ENCODE measurements at places on chromosomes 11 and 22.

DNA sequence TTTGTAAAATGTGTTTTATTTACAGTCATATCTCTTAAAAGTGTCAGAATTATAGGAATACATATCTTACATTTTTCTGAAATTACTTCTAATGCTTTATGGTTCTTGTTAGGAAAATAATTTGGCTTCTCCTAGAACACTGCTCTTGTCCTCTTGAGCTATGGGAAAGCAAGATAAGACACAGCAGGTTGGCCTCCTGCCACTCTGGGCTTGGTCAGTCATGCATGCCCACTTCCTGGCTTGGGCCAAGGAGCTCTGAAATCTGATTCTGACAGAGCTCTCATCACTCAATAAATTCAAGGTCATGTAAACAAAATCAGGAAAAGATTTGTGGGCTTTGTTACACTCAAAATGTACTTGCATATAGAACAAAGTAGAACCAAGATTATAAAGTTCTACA lies 1036.0 kb downstream of the OPCML start:
- no peaks in the 10 kb centered on the region for H3K27me3 ChIP-seq
- no peak overlapping the region for H3K4me3 ChIP-seq
- H3K4me1 ChIP-seq: no peaks in the 10 kb centered on the region
- H3K27ac ChIP-seq: no peak overlapping the region
- DNase-seq: no peak

DNA sequence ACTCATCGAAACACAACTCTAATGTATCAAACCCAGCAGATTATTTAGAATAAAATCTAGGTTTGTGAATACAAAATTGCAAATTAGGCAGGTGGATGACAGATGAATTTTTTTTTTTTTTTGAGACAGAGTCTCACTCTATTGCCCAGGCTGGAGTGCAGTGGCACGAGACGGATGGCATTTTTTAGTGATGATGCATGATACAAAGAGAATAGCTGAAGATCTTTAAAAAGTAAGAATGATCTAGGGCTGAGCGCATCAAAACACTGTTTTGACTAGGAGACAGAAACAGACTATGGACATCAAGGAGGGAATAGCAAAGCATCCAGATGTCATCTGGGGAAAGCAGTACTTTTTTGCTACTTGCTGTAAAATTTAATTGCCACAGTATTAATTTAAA lies 63.8 kb downstream of the IMMP1L start:
- H3K27me3 ChIP-seq: no peaks in the 10 kb centered on the region
- no peak overlapping the region for H3K27ac ChIP-seq
- DNase-seq: no peak
- no peaks in the 10 kb centered on the region for H3K36me3 ChIP-seq
- no peak overlapping the region for H3K4me3 ChIP-seq
- H3K4me1 ChIP-seq: no peaks in the 10 kb centered on the region

DNA sequence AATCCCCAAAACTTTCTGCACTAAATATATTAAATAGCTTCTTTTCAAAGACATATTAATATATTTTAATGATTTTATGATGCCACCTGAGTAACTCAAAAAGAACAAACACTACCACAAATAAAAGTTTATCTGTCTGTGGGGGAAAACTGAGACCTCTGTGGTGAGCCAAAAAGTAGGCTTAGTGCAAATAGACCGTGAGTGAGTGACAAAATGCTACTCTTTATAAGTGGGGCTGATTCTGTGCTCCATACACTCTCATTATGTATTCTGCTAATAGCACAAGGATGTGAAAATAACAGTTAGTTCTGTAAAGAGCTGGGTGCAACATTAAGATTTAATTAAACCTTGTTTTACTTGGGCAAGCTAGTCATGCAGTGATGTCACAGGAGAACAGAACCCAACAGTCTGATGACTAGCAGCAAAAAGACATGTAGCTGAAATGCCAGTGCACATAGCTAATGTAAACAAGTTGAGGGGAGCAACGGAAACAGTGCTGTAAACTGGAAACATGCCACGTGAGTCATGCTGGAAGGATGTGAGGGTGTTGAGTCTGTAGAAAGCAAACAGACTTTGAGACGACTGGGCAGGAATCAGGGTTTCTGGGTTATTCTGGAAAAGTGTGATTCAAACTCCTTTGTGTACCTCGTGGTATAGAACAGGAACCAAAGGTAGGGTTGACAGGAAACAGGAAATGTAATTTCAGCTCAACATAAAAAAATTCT lies 1130.4 kb downstream of the LRRC4C start:
- H3K4me3 ChIP-seq: no peak overlapping the region
- H3K27ac ChIP-seq: no peak overlapping the region
- H3K27me3 ChIP-seq: no peaks in the 10 kb centered on the region
- no peaks in the 10 kb centered on the region for H3K36me3 ChIP-seq

DNA sequence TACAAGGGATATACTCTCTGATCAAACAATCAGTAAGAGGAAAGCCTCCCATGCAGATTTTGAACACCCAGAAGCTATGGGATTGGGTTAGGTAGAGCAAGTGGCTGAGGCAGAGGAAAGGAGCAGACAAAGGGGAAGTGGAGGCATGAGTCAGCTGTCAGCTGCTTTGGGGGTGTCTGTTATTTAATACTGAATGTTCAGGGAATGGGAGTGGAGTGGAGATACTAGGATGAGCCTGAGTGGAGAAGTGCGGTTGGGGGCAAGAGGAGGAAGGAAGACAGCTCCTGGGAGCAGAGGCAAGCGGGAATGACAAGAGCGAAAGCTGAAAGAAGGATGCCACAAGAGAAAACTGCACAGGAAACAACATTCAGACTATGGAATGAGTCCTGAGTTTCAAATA lies 22.7 kb upstream of the TMPRSS5 start:
- no peaks in the 10 kb centered on the region for H3K4me1 ChIP-seq
- no peak for DNase-seq
- H3K27ac ChIP-seq: no peak overlapping the region
- no peaks in the 10 kb centered on the region for H3K36me3 ChIP-seq

DNA sequence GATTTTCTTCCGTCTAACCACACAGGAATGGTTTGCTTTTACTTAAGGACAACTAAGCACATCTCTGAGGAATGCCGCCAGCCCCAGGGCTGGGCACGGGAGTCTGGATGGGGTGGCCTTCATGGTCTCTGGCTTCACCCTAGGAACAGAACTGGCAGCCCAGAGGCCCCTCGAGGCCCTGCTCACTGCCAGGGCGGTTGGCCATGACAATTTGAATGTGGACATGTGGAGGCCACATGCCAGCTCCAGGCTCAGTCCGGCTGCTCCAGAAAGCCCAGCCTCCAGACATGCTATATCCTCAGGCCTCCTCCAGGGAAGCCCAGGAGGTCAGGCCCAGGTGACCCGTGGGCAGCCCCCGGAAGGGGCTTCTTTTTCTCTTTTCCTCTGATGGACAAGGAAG lies 84.0 kb upstream of the FGF3 start:
- H3K27me3 ChIP-seq: no peaks in the 10 kb centered on the region
- no peak overlapping the region for H3K27ac ChIP-seq
- no peak overlapping the region for H3K4me3 ChIP-seq
- H3K36me3 ChIP-seq: no peaks in the 10 kb centered on the region
- DNase-seq: no peak
- H3K4me1 ChIP-seq: no peaks in the 10 kb centered on the region

DNA sequence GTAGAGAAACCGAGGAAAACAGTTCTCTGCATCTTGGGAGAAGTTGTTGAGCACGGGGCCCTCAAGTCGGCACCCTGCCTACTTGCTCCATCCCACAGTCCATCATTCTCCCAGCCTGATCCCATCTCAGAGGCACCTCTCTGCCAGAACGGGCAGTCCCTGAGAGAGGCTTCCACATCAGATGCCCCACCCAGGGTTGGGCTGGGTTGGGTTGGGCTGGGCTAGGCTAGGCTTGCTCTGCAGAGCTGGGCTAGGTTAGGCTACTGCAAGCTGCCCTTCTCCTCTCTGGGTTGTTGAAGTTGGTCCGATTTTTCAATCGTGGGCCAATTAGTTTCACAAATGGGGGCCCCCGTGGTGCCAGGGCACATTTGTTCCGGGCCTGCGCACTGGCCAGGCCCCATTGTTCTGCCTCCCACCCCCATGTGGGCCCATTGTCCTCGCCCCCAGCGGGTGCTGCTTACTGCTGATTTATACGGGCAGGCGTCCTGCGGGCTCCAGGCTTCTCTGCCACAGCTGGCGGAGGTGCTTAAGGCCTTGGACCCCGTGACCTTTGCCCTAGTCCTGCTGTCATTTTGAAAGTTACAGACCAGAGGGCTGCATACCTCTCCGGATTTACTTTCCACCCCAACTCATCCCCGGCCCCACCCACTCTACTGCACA lies 63.7 kb upstream of the NNMT start:
- no peak for DNase-seq
- no peak overlapping the region for H3K27ac ChIP-seq
- H3K4me1 ChIP-seq: no peaks in the 10 kb centered on the region

DNA sequence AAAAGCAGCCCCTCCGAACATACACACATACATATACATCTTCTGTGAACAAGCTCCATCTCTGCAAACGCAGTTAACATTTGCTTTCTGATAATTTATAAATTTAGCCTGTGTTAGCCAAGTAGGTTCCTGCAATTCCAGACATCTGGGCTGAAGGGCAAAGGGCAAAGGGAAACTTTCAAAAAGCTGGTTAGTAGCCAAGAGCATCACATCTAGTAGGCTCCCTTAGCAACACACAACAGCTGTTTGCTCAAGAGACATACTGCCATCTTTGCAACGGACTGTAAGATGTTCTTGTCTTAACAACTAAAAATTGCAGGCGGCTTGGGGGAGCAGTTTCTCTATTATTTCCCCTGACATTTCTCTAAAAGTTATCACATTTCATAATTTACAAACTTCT lies 134.9 kb downstream of the RBFOX2 start:
- DNase-seq: peak; percentile 30
- peak overlapping the region; percentile 87 for H3K27ac ChIP-seq
- no peaks in the 10 kb centered on the region for H3K27me3 ChIP-seq
- peak overlapping the region; percentile 30 for H3K4me3 ChIP-seq
- no peaks in the 10 kb centered on the region for H3K36me3 ChIP-seq

- no peaks in the 10 kb centered on the region for H3K4me1 ChIP-seq
- no peak for DNase-seq
- H3K27me3 ChIP-seq: no peaks in the 10 kb centered on the region
- H3K4me3 ChIP-seq: no peak overlapping the region
Measured at GRCh38 chr11:36467012-36467411, 43.1 kb downstream of the TRAF6 start.

DNA sequence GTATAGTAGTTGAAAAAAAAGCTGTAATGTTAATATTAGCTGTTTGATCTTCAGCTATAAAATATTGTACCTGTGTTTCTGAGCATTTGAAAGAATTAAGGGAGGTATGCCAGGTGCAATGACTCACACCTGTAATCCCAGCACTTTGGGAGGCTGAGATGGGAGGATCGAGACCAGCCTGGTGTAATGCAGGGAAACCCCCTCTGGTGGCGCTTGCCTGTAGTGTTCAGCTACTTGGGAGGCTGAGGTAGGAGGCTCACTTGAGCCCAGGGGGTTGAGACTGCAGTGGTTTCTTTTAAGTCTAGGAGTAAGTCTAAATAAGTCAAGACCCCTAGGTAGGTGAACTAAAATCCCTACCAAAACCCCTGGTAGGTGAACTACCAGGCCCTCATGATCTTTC lies 37.1 kb downstream of the TAF1D start:
- H3K27me3 ChIP-seq: no peaks in the 10 kb centered on the region
- no peak overlapping the region for H3K27ac ChIP-seq
- no peaks in the 10 kb centered on the region for H3K4me1 ChIP-seq
- H3K36me3 ChIP-seq: no peaks in the 10 kb centered on the region
- DNase-seq: no peak

DNA sequence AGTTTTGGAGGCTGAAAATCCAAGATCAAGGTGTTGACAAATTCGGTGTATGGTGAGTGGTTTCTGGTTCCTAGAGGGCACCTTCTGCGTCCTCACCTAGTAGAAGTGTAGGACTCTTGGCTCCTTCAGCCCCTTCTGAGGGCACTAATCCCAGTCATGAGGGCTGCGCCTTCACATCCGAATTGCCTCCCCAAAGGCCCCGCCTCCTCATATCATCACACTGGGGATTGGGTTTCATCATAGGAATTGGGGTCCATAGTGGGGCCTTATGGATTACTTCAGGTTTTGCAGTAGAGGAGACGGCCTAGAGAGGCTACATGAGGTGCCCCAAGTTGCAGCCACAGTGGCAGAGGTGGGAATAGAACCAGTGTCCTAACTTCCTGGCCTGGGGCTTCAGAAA lies 87.1 kb downstream of the CEP164 start:
- H3K4me1 ChIP-seq: no peaks in the 10 kb centered on the region
- no peak overlapping the region for H3K4me3 ChIP-seq
- H3K27ac ChIP-seq: no peak overlapping the region
- DNase-seq: no peak
- no peaks in the 10 kb centered on the region for H3K36me3 ChIP-seq
- no peaks in the 10 kb centered on the region for H3K27me3 ChIP-seq

DNA sequence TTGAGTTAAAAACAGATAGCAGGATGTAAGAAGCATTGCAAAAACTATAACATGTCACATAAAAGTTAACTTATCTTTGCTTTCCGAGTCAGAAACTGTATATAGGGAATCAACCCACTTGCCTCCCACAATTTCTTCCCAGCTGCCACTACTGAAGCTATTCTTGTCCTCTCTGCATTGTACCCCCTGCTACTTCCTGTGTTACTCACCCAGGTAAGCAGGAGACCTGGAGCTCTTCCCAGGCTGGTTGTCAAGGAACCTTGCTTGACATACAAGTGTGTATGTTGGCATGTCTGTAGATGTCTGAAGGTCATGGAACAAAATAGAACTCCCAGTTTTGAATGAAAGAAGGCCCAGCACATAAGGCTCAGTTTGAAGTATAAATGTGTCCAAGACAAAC lies 74.3 kb upstream of the LRRC4C start:
- no peaks in the 10 kb centered on the region for H3K4me1 ChIP-seq
- H3K4me3 ChIP-seq: no peak overlapping the region
- H3K27ac ChIP-seq: no peak overlapping the region
- H3K36me3 ChIP-seq: no peaks in the 10 kb centered on the region
- H3K27me3 ChIP-seq: no peaks in the 10 kb centered on the region

- no peaks in the 10 kb centered on the region for H3K36me3 ChIP-seq
- no peak overlapping the region for H3K4me3 ChIP-seq
- H3K4me1 ChIP-seq: no peaks in the 10 kb centered on the region
- no peaks in the 10 kb centered on the region for H3K27me3 ChIP-seq
Measured at GRCh38 chr11:118138839-118139420, 13.7 kb downstream of the SCN4B start.

DNA sequence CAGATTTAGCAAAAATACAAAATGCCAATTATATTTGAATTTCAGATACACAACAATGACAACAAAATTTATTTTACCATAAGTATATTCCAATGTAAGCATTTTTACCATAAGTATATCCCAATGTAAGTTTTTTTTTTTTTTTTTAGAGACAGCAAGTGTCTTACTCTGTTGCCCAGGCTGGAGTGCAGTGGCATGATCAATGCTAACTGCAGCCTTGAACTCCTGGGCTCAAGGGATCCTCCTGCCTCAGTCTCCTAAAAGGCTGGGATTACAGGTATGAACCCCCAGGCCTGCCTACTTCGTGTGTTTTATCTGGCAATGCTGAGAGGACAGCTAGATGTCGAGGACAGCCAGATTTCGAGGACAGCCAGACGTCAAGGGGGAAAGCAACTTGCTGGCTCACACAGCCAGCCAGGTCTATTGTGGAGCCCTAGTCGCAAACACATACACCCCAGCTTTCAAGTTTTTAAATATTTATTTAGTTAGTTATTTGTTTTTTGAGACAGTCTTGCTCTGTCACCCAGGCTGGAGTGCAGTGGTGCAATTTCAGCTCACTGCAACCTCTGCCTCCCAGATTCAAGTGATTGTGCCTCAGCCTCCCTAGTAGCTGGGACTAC lies 1.1 kb upstream of the SERPING1 start:
- H3K4me1 ChIP-seq: no peaks in the 10 kb centered on the region
- H3K27me3 ChIP-seq: no peaks in the 10 kb centered on the region
- no peaks in the 10 kb centered on the region for H3K36me3 ChIP-seq

- no peaks in the 10 kb centered on the region for H3K4me1 ChIP-seq
- H3K27ac ChIP-seq: peak overlapping the region; percentile 31
- H3K27me3 ChIP-seq: no peaks in the 10 kb centered on the region
- no peak overlapping the region for H3K4me3 ChIP-seq
- DNase-seq: peak; percentile 43
Measured at GRCh38 chr11:114317787-114318137, 21.6 kb downstream of the NNMT start.
